ENCODE measurements at places on chromosomes 6 and 20.

- no peak for DNase-seq
These were observed 246.1 kb downstream of the BMP7 start for GRCh38 chr20:57020364-57020763.

GRCh38 chr6:169363590-169363989, 109.9 kb upstream of the THBS2 start:
- DNase-seq: no peak

DNA sequence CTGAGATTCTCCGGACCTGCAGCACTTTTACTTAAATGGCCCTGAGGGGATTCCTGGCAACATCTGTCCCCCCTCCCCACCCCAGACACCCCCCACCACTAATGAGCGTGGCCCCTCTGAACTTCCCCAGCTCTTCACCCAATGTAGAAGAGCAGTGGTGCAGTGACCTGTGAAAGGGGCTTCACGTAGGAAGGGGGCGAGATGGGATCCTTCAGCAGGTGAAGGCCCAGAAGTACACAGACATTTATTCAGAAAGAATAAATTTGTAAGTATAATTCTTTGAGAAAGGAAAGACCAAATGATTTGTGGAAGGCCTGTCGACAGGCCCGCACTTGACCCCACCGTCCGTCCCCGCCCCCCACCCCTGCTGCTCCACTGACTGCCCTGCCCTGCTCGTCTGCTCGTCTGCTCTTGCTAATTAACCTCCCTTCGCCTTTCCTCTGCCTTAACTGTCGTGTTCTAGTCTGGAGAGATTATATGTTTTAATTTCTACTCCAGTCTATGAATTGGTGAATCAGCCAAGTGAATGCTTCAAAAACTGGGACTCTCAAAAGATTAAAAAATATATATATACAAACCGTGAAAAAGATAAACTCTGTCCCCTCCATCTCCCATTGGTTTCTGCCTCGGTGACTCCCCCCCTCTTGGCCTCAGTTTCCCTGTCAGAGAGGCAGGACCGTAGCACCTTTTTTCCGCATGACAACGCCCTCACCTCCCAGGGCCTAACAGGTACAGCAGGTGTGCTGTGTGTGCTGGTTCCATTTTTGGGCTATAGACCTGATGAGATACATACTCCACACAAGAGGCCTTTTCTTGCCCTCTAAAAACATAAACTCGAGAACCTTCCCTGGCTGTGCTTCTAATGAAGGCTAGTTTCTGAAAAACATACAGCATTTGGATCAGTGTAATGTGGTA, 49.2 kb downstream of the GNAS start:
- no peak for DNase-seq

GRCh38 chr20:33086052-33086722, 6.7 kb downstream of the BPIFB4 start:
- no peak for DNase-seq

DNA sequence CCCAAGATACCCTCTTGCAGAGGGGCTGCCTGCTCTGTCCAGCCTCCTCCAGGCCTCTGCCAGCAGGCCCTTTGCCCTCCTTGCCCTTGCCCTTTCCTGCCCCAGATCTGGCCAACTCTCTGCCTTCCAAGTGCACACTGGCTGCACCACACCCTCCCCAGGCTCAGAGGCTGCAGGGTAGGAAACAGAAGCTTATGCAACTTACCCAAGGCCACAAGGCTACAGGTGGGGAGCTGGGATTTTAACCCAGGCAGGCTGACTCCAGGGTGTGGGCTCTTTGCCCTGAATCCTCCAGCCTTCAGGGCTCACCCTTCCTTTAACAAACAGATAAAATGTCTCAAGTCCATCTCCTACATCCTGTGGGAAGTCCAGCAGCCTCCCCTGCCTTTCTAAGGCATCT, 14.5 kb upstream of the TRAF3IP2 start:
- no peak for DNase-seq

- no peak for DNase-seq
These were observed 80.1 kb upstream of the HDAC2 start for GRCh38 chr6:114051031-114051430.

GRCh38 chr6:166619912-166620311, 7.1 kb downstream of the RPS6KA2 start:
- no peak for DNase-seq

DNA sequence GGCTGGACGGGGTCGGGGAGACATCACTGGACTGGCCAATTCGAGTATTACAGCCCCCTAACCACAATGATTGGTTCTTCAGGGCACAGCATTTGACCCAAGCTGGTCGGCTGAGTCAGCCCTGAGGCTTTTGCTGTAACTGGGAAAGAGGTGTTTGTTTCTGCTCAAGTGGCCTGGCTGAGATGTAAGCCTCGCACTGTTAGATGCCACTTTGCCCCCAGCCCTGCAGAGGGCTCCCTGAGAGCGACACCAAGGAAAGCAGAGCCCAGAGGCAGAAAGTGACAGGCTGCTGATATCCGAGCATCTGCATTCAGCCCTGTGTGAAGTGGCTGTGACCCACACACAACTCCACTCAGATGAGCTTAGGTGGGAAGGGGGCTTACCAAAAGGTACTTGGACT, 19.4 kb downstream of the ERGIC3 start:
- DNase-seq: no peak

DNA sequence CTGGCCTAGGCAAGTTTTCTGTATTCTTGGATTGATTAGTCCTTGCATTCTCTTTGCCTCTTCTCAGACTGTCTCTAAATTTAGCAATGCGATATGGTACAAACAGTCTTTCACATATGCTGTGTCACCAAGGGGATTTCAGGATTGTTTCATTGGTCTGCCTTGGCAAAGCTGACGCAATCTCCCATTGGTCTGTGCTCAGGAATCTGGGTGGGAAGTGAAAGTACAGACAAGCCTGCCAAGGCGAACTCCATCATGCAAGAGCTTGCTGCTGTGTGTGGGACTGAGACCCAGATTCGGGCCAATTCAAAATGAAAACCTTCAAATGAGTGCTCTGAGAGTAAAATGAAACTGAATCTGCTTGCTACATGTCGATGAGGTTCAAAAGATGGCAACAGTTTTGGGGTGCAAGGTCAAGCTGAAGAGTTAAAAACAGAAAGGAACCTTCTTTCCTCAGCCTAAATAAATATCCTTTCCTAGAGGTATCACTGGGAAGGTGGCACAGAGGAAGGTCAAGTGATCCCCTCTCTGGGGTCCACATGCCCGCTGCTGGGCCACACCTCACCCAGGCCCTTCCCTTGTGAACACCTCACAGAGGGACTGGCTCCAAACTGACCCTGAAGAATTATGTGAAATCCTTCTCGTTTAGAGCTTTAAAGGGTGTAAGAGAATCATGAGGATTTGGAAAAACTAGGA, 198.8 kb upstream of the PREP start:
- peak; percentile 27 for DNase-seq

- DNase-seq: no peak
These were observed 256.1 kb downstream of the PLCB1 start for GRCh38 chr20:8388141-8388540.

DNA sequence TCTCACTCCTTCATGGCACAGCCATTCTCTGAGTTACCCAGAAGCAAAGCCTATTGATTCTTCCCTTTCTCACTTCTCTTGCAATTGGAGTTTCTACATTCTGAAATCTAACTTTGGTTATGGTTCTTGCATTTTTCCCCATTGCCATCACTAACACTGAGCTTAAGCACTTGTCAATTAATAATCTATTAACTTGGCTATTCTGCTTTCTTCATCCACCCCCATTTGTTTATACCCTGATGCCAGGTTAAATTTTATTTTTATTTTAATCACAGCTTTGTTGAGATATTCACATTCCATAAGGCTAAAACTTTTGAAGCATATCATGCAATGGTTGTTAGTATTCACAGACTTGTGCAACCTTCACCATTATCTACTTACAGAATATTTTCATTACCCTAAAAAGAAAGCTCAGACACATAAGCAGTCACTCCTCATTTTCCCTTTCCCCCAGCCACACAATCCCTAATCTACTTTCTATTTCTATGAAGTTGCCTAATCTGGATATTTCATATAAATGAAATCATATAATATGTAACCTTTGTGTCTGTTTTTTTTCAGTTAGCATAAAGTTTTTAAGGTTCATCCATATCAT, 222.3 kb downstream of the UBE3D start:
- DNase-seq: no peak

DNA sequence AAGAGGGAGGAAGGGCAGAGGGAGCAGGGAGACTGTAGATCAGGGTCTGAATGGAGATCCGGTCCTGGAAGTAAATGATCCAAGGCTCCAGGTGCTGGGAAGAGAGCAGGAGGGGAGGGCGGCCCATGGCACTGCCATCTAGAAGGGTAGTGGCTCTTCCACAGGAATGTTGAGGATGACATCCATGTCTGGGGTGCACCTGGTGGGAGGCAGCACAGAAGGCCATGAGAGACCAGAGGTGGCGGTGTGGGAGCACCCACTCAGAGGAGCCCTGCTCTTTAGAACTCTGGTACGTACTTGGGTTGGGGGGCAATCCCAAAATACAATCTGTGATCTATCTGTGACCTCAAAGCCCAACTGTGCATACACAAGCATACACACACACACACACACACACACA, 13.5 kb downstream of the DEFB132 start:
- no peak for DNase-seq

Measured in activated naive CD8-positive, alpha-beta T cell treated with anti-CD3 and anti-CD28 coated beads, Interleukin-2, amount 50 U/mL, for 24 hours (primary cell).